ENCODE measurements at places on chromosomes 11 and 22.

DNA sequence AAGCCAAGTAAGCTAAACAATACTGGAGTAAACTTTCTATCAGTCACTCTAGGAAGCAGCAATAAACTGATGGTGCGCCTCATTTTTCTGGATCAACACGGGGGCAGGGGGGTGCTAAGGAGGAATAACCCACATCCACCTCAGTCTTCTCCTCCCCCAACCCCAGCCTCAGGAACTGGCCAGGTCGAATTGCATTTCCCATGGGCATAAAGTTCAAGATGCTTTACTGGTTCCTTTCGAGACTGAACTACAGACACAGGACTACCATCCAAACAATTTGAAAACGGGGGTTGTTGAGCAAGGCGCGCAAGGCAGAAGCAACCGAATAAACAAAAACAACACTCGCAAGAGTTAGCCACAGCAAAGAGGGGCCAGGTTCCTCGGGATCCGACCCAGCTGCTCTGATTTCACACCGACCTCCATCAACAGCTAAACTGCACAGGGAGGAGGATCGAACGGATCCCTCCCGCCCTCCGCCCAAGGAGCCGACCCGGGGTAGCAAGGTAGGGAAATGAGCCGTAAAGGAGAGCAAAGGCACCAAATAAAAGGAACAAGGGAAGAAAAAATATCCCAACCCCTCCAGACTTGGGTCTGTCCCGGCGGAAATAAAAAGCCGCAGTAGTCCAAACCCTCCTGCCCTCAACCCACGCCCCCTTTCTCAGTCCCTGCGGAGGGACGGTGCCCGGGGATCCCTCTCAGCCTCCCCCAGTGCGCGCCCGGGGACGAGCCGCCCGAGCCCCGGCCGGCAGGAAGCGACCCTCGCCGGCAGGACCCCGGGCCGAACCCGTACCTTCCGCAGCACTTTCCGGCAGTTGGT lies 801 bp downstream of the SESN3 start:
- DNase-seq, result no peak

- DNase-seq, result no peak
These were observed 21.8 kb downstream of the MCAM start for GRCh38 chr11:119295178-119295577.

GRCh38 chr11:26319906-26320305 lies 12.0 kb upstream of the ANO3 start:
- no peak for DNase-seq

DNA sequence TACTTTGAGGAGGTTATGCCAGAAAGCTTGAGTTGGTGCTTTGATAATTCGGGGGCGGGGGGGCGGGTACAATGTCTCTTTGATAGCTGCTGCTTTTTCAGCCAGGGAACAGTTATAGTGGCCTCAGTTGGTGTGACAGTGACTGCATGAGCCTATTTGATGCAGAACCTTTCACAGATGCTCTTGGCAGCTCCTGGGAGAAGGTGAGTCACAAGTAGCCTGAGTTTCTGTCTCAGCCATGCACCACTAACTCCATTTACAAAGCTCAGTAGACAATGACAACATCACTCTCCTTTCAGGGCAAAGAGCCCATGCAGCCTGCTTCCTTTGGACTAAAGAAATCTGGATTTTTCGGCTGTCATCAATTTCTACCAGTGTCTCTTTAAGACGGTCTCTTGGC lies 42.1 kb upstream of the SEZ6L start:
- DNase-seq, result no peak

GRCh38 chr11:8035200-8035855 lies 45.7 kb upstream of the TUB start:
- no peak for DNase-seq

DNA sequence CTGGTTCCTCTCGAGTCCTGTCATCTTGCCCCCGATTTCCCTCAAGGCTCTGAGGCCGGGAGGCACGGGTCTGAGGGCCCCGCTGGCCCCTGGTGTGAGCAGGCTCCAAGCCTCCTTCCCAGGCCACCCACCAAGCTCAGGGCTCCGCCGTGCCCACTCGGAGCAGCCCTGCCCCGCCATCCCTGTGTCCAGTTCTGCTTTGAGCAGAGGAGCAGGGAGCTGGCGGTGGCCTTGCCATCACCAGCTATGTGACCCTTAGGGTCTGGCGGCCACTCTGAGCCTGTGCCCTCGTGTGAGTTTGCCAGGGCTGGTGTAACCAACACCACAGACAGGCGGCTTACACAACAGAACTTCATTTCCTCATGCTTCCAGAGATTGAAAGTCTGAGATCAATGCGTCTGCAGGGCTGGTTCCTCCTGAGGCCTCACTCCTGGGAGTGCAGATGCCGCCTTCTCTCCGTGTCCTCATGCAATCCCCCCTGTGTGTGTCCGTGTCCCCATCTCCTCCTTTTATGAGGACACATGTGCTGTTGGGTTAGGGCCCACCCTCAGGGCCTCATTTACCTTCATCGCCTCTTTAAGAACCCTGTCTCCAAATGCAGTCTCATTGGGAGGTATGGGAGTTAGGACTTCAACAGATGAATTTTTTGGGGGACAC lies 36.5 kb upstream of the CELSR1 start:
- DNase-seq, result no peak

DNA sequence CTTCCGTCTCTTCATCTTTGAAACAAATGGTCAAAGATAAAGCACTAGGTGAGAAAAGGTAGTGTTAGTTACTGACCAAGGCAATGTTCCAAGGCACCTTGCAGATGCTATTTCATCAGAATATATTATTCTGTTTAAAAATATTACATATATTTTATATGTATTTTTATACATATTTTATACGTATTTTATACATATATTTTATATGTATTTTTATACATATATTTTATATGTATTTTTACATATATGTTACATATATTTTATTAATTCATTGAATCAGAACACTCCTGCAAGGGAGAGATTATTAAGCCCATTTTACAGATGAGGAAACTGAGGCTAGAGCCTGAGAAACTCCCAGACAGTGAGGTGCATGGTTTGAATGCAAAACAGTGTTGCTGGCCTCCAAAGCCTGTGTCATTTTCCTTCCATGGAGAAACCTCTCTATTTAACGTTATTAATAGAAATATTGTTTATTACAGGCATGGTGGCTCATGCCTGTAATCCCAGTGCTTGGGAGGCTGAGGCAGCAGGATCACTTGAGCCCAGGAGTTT lies 120.6 kb upstream of the CD82 start:
- DNase-seq, result no peak

GRCh38 chr11:66548041-66548440 lies 1.3 kb downstream of the ACTN3 start:
- peak; percentile 21 for DNase-seq

DNA sequence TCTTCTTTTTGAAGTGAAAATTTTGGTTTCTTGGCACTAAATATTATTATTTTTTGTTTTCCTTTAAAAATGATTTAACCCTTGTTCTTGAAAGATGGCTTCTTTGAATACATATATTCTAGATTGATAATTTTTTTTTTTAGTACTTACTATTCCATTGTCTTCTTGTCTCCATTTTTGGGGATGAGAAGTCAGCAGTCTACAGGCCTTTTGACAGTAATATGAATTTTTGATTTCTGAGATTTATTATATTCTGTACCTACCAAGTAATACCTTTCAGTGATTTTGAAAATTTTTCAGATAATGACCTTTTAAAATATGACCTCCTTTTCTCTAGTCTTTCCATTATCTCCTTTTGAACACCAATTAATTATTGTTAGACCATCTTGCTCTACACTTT lies 294.1 kb upstream of the LARGE1 start:
- DNase-seq, result no peak

DNA sequence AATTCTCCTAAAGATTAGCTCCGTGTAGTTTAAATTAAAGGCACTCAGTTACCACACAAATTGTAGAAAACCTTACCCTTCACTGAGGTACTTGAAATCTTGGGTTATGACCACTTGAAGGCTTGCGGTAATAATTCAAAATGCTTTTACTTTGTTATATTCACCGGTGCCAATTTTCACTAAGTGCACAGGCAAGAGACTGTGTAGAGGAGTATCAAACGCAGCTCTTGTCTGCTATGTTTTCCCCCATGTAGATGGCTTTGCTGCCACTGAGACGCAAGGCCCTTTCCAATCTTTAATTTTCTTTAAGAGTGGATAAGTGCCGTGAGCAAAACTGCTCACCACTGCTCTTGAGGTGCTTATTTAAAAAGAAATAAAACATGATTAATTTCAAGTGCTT lies 155.8 kb downstream of the CADM1 start:
- DNase-seq, result no peak

DNA sequence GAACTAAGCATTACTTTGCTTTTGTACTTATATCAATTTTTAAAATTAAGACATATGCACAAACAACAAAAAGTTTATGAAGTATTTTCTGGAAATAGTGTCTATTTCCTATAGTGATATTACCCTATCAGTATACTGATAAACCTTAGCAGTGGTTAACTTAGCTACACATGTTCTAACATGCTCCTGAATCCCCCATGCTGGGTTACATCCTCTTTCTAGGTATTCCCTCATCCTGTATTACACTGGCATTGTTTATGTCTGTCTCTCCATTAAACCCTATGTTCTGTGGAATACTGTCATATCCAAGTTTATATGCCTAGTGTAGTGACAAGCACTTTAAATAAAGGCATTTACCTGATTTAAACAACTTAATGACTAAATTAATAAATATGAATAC lies 1.8 kb upstream of the FAR1 start:
- no peak for DNase-seq

DNA sequence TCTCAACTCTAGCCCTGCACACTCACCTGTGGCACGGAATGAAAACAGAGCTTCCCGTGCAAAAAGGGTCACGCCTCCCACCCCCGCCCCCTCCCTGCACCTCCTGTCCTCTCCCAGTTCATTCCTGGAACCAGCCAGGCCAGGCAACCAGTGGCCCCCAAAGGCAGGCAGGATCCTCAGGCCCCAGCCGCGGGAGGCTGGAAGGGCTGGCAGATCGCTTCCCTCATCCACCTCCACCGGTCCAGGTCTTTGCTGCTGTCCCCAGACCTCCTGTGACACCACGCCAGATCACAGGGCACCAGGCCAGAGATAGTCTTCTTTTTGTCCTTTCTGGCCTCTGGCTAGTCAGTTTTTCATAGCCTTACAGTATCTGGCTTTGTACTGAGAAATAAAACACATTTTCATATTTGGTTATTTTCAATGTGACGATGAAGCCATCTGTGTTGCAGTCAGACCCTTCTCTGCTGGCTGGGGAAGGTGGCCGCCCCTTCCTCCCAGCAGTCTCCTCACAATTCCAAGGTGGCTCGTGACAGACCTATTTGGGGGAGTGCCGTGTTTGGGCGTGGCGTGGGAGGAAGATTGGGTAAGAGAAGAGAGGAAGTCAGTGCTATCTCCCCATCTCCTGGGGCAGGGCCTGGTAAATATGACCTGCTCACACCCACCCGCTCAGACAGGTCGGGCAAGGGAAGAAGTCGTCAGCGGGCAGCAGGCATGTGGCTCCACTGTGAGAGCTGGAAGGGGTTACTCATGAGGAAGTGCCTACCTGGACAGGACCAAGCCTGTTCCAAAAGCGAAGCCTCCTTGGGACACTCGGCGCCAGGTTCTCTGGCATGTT lies 9.1 kb downstream of the SSH3 start:
- DNase-seq, result no peak

GRCh38 chr11:30811226-30811755 lies 225.1 kb upstream of the MPPED2 start:
- no peak for DNase-seq

GRCh38 chr22:50045211-50046018 lies 12.7 kb downstream of the TTLL8 start:
- DNase-seq, result no peak

DNA sequence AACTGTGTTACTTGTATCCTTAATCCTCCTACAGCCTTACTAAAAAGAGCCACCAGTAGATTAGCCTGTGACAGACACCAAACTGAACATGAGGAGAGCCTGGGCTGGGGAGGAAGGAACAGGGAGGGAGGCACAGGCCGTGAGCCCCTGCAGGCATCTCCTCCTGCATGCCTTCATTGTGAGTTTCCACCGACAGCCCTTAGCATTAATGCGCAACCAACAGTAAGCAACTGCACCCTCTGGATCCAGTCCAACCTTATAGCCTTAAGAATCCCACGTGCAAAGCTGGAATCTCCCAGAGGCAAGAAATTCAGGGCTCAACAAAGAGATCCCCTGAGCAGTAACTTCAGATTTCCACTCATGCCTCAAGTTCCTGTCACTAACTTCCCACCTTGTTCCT lies 84.6 kb downstream of the ETS1 start:
- no peak for DNase-seq

GRCh38 chr11:94583866-94584500 lies 16.8 kb downstream of the PIWIL4 start:
- no peak for DNase-seq

DNA sequence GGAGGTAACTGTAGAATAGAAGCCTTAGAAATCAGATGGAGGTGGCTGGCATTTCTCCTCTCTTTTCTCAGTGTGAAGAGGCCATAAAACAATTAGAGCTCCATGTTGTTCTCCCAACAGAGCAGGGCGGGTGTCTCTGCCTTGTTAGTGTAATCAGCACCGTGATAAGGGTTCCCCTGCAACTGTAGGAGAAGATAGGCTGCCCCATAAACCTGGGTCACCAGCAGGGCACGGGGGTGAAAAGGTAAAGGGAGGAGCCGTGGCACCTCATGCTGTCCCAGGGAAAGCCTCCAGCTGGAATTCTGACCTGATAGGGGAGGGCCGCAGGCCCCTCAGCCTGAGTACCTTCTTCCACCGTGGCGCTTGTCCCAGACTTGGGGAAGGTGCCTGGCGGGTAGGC lies 68.7 kb downstream of the ISX start:
- no peak for DNase-seq

DNA sequence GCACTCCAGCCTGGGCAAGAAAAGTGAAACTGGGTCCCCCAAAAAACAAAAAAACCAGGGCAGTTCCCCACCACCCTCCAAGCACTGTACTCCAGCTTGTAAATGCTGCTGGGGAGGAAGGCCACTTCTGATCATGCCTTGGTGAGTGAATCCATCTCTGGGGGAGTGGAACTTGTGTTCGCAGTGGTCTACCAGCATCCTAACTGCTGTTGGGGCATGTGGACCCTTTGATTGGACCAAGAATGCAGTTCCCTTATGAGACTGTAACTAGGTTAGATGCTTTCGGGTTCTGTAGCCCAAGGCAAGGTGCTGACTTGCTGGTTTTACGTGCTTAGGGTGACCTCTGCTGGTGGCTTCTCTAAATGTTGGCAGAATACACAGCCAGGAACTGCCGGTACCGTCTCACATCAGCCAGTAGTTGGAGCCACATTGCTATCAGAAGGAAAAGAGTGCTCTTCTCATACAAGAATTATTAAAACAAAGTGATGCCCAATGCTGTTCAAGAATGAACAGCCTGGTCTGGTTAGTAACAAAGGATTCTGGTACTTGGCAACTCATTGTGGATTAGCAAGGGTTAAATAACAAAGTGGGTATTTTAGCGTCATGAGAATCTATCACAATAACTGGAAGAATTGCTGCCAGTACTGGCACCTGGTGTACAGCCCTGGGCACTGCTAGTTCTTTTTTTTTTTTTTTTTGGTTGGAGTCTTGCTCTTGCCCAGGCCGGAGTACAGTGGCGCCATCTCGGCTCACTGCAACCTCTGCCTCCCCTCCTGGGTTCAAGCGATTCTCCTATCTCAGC lies 13.0 kb downstream of the EIF1AD start:
- peak; percentile 93 for DNase-seq

GRCh38 chr11:36702330-36703054 lies 104.5 kb upstream of the RAG2 start:
- peak; percentile 10 for DNase-seq

All from NCI-H1694 (cell line).